Bladder microvascular endothelial cell (primary cell): ENCODE measurements at places on chromosomes 11 and 22. TPM values are rescaled to one million over a fixed set of nuclear protein-coding genes. Genes with fewer than 3 reads are reported as not detected.

The PIWIL4 gene
- 0.32 and 0.76 TPM in 2 replicates for total RNA-seq

The TMPRSS13 gene
- not detected in 2 replicates for total RNA-seq

The OR4D9 gene
- total RNA-seq, result not detected in 2 replicates

The KRTAP5-9 gene
- not detected in 2 replicates for total RNA-seq
